IMR-90 (cell line): ENCODE measurements at places on chromosomes 16 and 17. TPM values are rescaled to one million over a fixed set of nuclear protein-coding genes. Genes with fewer than 3 reads are reported as not detected.

The ABCA6 gene
- not detected in 2 replicates for polyA plus RNA-seq

DNA sequence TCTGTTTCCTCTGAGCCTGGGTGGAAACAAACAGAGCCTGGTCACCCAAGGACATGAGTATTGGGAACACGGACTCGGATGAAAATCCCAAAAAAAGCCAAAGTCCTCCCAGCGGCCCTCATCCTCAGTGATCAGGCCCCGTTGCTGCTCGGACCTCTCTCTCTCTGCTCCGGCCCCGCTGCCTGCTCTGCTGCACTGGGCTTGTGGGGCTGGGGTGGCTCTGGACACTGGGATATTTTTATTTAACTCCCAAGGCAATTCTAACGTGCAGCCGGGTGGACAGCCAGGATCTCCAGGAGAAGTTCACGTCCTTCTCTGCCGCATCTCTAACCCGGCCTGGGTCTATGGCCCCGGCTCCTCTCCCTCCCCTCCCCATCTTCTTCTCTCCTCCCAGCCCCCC lies 280.9 kb upstream of the TNRC6C start:
- no peaks in the 10 kb centered on the region for H3K4me1 ChIP-seq
- no peak overlapping the region for H3K27ac ChIP-seq
- peaks cover 52% of the 10 kb centered on the region for H3K27me3 ChIP-seq

DNA sequence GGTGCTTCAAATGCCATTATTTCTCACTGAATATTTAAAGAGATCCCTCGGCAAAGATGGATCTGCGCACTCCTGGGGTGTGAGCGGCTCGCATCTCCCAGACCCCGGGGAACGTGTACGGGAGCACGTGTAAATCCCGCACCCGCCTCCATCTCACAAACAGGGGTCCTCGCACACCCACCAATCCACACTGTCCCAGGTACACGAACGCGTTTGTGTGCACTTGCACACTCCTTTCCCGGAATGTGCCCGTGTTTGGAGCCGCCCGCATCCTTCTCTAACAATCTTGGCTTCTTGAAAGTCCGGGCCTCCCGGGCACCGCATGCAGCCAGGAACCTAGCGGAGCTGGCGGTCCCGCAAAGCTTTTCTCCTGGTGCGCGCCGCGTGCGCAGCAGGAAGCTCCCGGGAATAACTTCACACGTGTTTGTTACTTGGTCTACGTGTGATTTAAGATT lies 2.5 kb upstream of the SALL1 start:
- H3K4me3 ChIP-seq = peak overlapping the region; percentile 89
- H3K36me3 ChIP-seq = no peaks in the 10 kb centered on the region
- peak overlapping the region; percentile 83 for H3K27ac ChIP-seq
- H3K4me1 ChIP-seq = peaks cover 7% of the 10 kb centered on the region
- peaks cover 3% of the 10 kb centered on the region; the same call in 1 of the 2 replicates for H3K27me3 ChIP-seq

The POLDIP2 gene
- 72.0 and 77.8 TPM in 2 replicates for polyA plus RNA-seq

The CCL1 gene
- not detected in 2 replicates for polyA plus RNA-seq

DNA sequence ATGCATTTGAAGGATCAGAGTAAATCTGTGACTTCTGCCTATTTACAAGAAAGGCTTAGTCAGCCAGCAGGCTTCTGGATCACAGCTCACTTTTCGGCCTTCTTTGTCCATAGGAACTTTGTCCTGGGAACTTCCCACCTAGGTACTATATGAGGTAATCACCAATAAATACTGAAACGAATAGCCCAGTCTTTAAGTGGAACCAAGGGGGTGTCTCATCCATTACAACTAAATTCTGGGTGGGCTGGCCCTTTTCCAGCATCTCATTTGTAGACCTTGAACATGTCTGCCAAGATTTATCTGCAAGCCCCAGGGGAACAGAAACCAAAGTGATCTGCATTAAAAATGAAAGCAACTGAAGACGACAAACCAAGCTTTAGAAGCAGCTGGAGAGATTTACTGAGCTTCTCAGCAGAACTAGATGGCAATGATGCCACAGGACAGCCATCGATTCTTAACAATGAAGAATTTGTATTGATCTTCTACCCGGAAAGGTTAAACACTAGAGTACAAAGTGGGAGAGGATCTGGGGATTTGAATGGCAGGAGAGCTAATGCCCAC lies 55.5 kb downstream of the SNX11 start:
- H3K27me3 ChIP-seq = peaks cover 60% of the 10 kb centered on the region
- DNase-seq = no peak
- H3K4me3 ChIP-seq = no peak overlapping the region
- no peak overlapping the region for H3K27ac ChIP-seq
- H3K4me1 ChIP-seq = no peaks in the 10 kb centered on the region
- no peaks in the 10 kb centered on the region for H3K36me3 ChIP-seq

The KRTAP2-4 gene
- polyA plus RNA-seq = not detected in 2 replicates

DNA sequence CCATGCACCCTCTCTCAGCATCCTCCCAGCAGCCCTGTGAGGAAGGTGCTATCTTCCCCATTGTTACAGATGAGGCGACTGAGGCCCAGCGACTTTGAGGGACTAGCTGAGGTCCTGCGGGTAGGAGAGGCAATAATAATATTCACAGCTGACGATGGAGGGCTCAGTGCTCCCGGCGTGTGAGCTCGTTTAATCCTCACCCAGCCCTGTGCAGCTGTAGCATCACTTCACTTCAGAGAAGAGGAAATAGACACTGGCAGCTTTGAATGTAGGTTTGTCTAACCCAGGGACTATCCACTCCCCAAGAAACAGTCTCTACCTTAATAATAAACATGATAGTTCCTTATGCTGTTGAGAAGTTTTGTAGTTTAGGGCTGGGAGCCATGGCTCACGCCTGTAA lies 21.6 kb downstream of the LASP1 start:
- H3K36me3 ChIP-seq = peaks cover 78% of the 10 kb centered on the region
- H3K4me3 ChIP-seq = no peak overlapping the region
- H3K4me1 ChIP-seq = peaks cover 9% of the 10 kb centered on the region
- no peak overlapping the region for H3K27ac ChIP-seq
- H3K27me3 ChIP-seq = no peaks in the 10 kb centered on the region
- DNase-seq = no peak

DNA sequence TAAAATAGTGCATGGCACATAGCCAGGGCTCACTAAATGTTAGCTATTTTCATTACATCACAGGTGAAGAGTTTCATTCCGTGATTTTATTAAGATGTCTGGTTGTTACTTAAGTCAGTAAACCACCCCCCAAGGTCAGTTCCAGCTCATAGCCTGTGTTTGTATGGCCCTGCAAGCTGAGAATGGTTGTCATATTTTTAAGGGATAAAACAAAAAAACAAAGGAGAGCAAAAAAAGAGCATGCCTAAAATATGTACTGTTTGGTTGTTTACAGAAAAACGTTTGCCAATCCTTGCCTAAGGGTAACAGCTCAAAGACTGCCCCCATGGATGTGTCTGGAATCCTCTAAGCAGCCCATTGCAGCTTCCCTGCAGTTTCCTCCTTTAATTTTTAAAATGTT lies 329.6 kb downstream of the CA10 start:
- no peaks in the 10 kb centered on the region for H3K27me3 ChIP-seq
- H3K27ac ChIP-seq = no peak overlapping the region
- H3K4me1 ChIP-seq = no peaks in the 10 kb centered on the region
- H3K4me3 ChIP-seq = no peak overlapping the region
- H3K36me3 ChIP-seq = no peaks in the 10 kb centered on the region
- no peak for DNase-seq

The HOXB8 gene
- polyA plus RNA-seq = 5.3 and 6.2 TPM in 2 replicates

GRCh38 chr16:77805398-77805797 lies 17.0 kb downstream of the VAT1L start:
- no peaks in the 10 kb centered on the region for H3K27me3 ChIP-seq
- no peak overlapping the region for H3K27ac ChIP-seq
- no peak for DNase-seq
- no peak overlapping the region for H3K4me3 ChIP-seq
- H3K36me3 ChIP-seq = no peaks in the 10 kb centered on the region

The WNT3 gene
- polyA plus RNA-seq = 0.99 and 1.0 TPM in 2 replicates

DNA sequence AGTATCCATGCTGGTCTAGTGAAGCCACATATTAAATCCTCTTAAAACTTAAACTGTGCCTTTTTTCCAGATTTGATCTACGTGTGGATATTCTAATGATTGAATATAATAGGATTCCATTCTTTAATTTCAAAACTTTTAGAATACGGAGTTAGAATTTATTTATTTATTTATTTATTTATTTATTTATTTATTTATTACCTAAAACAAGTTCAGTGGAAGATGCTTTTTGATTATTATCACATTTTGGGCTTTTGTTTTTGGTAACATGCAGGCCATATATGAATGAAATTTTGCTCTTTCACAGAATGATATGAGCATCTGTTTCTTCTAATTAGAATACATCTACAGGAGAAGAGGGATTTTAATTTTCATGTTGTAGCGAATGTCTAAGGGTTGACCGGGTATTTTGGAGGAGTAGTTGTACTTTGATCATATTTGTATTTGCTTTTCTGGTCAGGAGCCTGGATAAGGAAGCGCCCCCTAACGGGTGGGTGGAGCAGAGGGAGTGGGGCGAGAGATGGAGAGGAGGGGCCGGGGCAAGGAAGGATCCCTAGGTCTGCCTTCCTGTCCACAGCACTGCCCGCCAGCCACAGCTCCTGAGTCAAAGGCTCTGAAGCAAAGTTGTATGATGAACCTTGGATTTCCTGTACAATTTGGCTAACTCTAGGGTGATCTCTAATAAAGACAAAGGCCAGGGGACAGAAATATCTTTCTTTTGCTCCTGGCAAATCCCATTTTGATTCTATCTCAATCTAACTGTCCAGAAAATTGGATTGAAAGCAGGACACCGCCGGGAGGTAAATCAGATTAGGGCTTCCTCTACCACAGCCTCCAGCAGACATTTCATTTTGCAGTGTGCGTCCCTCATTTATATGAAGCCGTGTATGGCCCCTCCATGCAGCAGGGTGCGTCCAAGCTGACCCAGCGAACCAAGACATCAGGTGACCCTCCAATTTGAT lies 149.1 kb downstream of the PRKCA start:
- H3K4me1 ChIP-seq = peaks cover 10% of the 10 kb centered on the region
- H3K4me3 ChIP-seq = no peak overlapping the region
- no peaks in the 10 kb centered on the region for H3K27me3 ChIP-seq

The RAMP2 gene
- 1.6 and 2.5 TPM in 2 replicates for polyA plus RNA-seq

DNA sequence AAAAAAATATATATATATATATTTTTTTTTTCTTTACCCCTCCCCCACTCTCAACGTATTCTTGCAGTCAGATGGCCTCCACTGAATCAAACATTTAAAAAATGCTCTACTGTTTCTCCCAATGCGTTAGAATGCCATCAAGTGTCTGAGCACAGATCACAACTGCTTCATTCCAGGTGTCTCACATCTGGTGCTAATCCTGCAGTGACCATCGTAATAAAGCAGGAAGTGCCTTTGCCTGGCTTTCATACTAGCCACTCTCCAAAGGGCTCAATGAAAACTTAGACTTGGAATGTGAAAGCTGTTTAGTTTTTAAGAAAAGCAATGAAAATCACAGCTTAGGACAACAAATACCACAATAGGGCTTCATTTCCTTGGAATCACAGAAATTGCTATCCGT lies 37.2 kb downstream of the SKAP1 start:
- H3K36me3 ChIP-seq = no peaks in the 10 kb centered on the region
- peaks cover 40% of the 10 kb centered on the region for H3K27me3 ChIP-seq
- H3K4me3 ChIP-seq = no peak overlapping the region
- H3K4me1 ChIP-seq = no peaks in the 10 kb centered on the region
